Lower lobe of right lung (tissue), 2 donors: ENCODE measurements at places on chromosomes 4 and X. TPM values are rescaled to one million over a fixed set of nuclear protein-coding genes. Genes with fewer than 3 reads are reported as not detected.

The TEX13C gene
- not detected for total RNA-seq

DNA sequence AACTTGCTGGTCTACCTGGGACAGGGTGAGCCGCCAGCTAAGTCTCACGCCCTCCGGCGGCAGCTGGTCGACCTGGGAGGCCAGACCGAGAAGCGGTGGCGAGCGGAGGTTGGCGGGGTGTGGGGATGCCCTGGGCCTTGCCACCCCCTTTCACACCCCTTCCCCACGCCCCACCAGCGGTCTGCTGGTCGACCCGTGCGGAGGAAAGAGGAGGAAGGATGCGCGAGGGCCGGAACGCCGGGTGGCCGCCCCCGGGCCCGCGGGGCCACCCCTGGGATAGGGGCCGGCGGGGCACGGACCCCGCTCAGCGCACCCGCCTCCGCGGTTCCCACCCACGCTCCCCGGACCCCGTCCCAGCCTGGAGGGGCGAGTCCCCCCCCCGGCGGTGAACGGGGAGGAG lies 28.3 kb upstream of the DCAF12L1 start:
- no peaks in the 10 kb centered on the region for H3K27me3 ChIP-seq
- no peak overlapping the region for H3K27ac ChIP-seq
- no peak for DNase-seq
- no peaks in the 10 kb centered on the region for H3K4me1 ChIP-seq

The GPC4 gene
- total RNA-seq = 41.9 TPM

GRCh38 chr4:185536411-185536709 lies 1.1 kb upstream of the PDLIM3 start:
- H3K4me3 ChIP-seq = peak overlapping the region; percentile 67
- no peaks in the 10 kb centered on the region for H3K4me1 ChIP-seq
- no peak overlapping the region for H3K27ac ChIP-seq
- no peaks in the 10 kb centered on the region for H3K36me3 ChIP-seq
- peaks cover 9% of the 10 kb centered on the region for H3K27me3 ChIP-seq
- no peak for DNase-seq

DNA sequence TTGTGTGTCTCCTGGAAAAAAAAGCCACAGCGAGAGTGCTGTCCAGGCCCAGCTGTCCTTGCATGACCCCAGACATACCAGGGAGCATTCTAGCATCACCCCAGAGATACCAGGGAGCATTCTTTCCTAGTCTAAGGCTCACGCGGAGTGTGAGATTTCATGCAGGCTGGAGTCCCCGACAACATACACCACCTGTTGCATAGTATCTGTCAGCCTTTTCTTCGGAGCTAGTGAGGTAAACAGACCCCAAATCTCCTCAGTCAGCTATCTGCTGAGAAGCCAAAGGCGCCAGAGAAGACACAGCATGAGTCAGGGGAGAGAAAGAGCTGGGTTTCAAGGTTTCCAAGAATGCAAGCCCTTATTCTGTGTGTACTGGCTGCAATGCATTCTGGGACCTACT lies 23.1 kb upstream of the ZXDA start:
- no peaks in the 10 kb centered on the region for H3K4me1 ChIP-seq
- DNase-seq = no peak
- H3K27ac ChIP-seq = no peak overlapping the region
- no peaks in the 10 kb centered on the region for H3K36me3 ChIP-seq

- H3K27ac ChIP-seq = no peak overlapping the region
- no peak for DNase-seq
- no peaks in the 10 kb centered on the region for H3K36me3 ChIP-seq
- peaks cover 9% of the 10 kb centered on the region for H3K4me1 ChIP-seq
- no peak overlapping the region for H3K4me3 ChIP-seq
These were observed 65.9 kb downstream of the ANTXR2 start for GRCh38 chr4:80006935-80007744.

DNA sequence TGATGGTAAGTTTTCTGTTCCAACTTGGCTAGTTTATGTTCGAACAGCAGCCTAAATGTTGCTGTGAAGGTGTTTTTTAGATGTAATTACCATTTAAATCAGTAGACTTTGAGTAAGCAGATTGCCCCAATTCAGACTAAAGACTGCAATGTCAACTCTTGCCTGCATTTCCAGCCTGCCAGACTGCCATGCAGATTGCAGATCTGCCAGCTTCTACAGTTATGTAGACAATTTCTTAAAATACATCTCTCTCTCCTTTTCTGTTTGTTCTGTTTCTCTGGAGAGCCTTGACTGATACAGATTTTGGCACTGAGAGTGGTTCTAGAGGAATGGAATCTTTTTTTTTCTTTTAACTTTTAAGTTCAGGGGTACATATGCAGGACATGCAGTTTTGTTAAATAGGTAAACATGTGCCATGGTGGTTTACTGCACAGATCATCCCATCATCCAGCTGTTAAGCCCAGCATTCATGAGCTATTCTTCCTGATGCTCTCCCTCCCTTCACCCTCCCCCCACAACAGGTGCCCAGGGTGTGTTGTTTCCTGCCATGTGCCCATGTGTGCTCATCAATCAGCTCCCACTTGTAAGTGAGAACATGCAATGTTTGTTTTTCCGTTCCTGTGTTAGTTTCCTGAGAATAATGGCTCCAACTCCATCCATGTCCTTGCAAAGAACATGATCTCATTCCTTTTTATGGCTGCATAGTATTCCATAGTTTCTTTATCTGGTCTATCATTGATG lies 227.8 kb downstream of the CPE start:
- H3K27me3 ChIP-seq = no peaks in the 10 kb centered on the region
- DNase-seq = no peak
- no peaks in the 10 kb centered on the region for H3K36me3 ChIP-seq
- H3K4me3 ChIP-seq = no peak overlapping the region
- H3K4me1 ChIP-seq = no peaks in the 10 kb centered on the region

The OTUD5 gene
- total RNA-seq = 45.8 TPM

DNA sequence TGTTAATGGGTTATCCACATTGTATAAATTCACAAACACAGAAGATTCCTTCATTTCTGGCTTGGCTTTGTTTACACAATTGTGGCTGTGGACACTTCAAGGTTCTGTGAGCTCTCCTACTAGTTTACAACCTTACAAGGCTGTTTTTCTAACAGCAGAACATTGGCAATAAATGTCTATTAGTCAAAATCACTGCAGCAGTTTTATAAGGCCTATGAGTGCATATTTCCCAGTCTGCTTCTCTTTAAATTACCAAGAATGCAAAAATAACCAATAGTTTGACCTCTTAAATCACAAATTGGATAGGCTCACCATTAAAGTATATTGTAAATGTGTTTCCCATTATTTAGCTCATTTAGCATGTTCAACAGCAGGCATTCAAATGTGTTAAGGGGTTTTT lies 239.2 kb downstream of the DKK2 start:
- no peak overlapping the region for H3K27ac ChIP-seq
- DNase-seq = no peak
- H3K36me3 ChIP-seq = no peaks in the 10 kb centered on the region
- H3K4me3 ChIP-seq = no peak overlapping the region
- H3K4me1 ChIP-seq = no peaks in the 10 kb centered on the region

The DAPP1 gene
- total RNA-seq = 15.1 TPM

DNA sequence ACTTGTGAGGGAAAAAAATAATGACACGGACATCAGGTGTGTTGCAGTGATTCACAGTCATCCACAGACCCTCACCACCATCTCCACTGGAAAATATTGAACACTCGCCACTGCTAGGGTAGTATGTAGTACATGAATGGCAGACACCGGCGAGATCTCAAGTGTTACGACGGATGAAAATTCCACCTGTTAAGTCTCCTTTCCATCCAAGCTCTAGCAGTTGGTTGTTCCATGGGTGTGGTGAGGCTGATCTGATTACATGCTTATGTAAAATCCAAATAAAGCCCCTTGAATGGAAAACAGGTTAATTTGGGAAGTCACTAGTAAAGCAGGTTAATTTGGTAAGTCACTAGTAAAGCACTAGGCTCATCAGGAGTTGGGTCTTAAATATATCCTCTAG lies 1.1 kb upstream of the ARMCX4 start:
- no peak overlapping the region for H3K27ac ChIP-seq
- no peaks in the 10 kb centered on the region for H3K36me3 ChIP-seq
- no peak for DNase-seq
- H3K4me3 ChIP-seq = no peak overlapping the region
- H3K4me1 ChIP-seq = no peaks in the 10 kb centered on the region
- no peaks in the 10 kb centered on the region for H3K27me3 ChIP-seq

DNA sequence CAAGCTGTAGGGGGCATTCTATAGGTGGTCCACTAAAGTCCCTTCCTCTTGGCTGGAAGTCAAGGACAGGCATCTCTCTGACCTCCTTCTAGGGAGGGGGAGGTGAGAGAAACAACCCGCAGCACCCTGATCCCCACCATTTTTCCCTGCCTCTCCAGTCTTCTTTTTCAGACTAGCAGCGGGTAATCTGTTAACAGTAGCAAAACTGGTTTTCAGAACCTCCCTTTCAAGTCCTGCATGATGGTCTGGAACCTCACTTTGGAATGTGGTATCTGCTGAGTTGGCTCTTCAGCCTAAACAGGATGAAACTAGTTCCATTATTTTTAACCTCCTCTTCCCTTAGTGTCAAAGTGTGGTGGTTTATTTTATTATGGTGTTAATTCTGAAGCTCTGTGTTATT lies 196.0 kb downstream of the NWD2 start:
- no peak for DNase-seq
- no peaks in the 10 kb centered on the region for H3K4me1 ChIP-seq
- no peaks in the 10 kb centered on the region for H3K36me3 ChIP-seq
- H3K27ac ChIP-seq = no peak overlapping the region
- H3K27me3 ChIP-seq = no peaks in the 10 kb centered on the region

- H3K36me3 ChIP-seq = no peaks in the 10 kb centered on the region
- H3K27ac ChIP-seq = no peak overlapping the region
- H3K27me3 ChIP-seq = no peaks in the 10 kb centered on the region
- no peak for DNase-seq
- no peaks in the 10 kb centered on the region for H3K4me1 ChIP-seq
- no peak overlapping the region for H3K4me3 ChIP-seq
These were observed 300.5 kb downstream of the OPHN1 start for GRCh38 chrX:68132749-68133148.

The LONRF3 gene
- total RNA-seq = 27.6 TPM

DNA sequence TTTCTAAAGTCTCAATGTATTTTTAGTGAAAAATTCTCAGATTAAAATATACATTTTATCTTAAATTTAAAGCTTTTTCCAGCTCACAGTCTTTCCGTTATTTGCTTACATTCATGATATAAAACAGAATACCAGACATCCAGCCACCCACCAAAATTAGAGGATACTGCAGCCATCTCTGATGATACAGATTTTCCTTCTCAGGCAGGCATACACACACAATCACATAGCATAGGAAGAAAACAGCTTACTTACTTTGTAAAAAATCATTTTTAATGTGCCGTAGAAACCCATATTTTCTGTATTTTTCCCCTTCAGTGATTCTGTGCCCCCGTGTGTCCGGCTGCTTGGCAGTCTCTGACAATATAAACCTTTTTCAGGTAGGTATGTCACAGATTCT lies 183.7 kb downstream of the FBXW7 start:
- peak overlapping the region; percentile 39 for H3K4me3 ChIP-seq
- no peaks in the 10 kb centered on the region for H3K36me3 ChIP-seq
- no peak for DNase-seq
- no peak overlapping the region for H3K27ac ChIP-seq
- no peaks in the 10 kb centered on the region for H3K27me3 ChIP-seq

GRCh38 chr4:126028876-126029275 lies 714.1 kb downstream of the FAT4 start:
- no peaks in the 10 kb centered on the region for H3K4me1 ChIP-seq
- H3K36me3 ChIP-seq = no peaks in the 10 kb centered on the region
- no peaks in the 10 kb centered on the region for H3K27me3 ChIP-seq
- no peak for DNase-seq
- H3K4me3 ChIP-seq = no peak overlapping the region

The RAB9B gene
- 0.59 TPM for total RNA-seq

GRCh38 chr4:74014332-74014731 lies 15.9 kb upstream of the CXCL5 start:
- no peak overlapping the region for H3K4me3 ChIP-seq
- H3K27ac ChIP-seq = no peak overlapping the region
- H3K4me1 ChIP-seq = no peaks in the 10 kb centered on the region
- no peaks in the 10 kb centered on the region for H3K27me3 ChIP-seq
- H3K36me3 ChIP-seq = no peaks in the 10 kb centered on the region
- DNase-seq = no peak

- H3K27me3 ChIP-seq = no peaks in the 10 kb centered on the region
- no peak overlapping the region for H3K4me3 ChIP-seq
- H3K36me3 ChIP-seq = no peaks in the 10 kb centered on the region
These were observed 59.2 kb upstream of the LEF1 start for GRCh38 chr4:108227923-108228322.

DNA sequence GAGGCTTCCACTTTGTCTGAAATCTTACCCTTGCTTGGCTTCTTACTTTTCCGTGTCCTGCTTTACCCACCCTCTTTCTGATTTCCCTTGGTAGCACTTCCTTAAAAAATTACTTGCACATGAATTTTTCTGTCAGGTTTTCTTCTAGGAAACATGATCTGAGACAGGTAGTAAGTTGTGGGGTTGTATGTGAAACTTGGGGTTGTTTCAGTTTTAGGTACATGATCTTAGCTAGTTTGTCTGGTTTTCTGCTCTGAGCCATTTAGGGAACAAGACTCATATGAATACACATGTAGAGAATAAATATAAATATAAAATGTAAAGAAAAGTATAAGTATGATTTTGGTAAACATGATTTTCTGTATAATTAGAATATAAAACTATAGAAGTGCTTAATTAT lies 17.4 kb upstream of the ARMCX2 start:
- no peaks in the 10 kb centered on the region for H3K4me1 ChIP-seq
- H3K4me3 ChIP-seq = no peak overlapping the region
- H3K36me3 ChIP-seq = no peaks in the 10 kb centered on the region
- no peaks in the 10 kb centered on the region for H3K27me3 ChIP-seq

GRCh38 chr4:60729194-60729593 lies 470.9 kb upstream of the ADGRL3 start:
- H3K4me1 ChIP-seq = no peaks in the 10 kb centered on the region
- H3K27me3 ChIP-seq = no peaks in the 10 kb centered on the region
- no peak for DNase-seq
- H3K4me3 ChIP-seq = no peak overlapping the region
- H3K27ac ChIP-seq = no peak overlapping the region
- no peaks in the 10 kb centered on the region for H3K36me3 ChIP-seq

The DHX15 gene
- 93.2 TPM for total RNA-seq

- H3K36me3 ChIP-seq = peaks cover 13% of the 10 kb centered on the region
- H3K27ac ChIP-seq = no peak overlapping the region
- peaks cover 24% of the 10 kb centered on the region for H3K4me1 ChIP-seq
- no peaks in the 10 kb centered on the region for H3K27me3 ChIP-seq
These were observed 2.5 kb downstream of the BDH2 start for GRCh38 chr4:103097112-103097511.

The PAGE2 gene
- not detected for total RNA-seq

DNA sequence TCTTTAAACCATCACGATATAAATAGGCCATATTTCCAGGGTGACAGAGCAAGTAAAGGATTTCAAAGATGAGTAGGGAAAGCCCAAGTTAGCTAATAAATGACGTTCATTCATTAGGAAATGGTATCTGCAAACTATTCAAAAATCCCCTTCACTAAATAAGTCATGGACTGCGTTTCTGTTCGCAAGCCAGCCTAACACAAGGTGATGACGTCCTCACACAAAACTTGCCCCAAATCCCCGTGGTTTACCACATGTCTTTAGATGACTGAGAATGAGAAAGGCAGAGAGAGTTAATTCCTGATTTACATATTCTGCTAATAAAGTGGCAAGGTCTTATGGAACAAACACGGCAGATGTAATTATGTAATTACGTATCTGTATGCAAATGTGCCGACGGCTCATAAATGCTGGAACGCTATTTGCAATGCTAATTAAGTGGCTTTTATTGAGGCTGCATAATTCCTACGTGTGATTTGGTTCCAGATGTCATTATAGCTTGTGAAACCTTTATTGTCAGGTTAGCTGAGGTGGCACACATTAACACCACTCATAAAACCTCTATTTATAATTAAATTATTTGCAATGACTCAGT lies 437.7 kb upstream of the FRG1 start:
- H3K27ac ChIP-seq = no peak overlapping the region
- no peaks in the 10 kb centered on the region for H3K36me3 ChIP-seq
- H3K27me3 ChIP-seq = no peaks in the 10 kb centered on the region
- no peaks in the 10 kb centered on the region for H3K4me1 ChIP-seq
- DNase-seq = no peak
